Stimulated activated CD4-positive, alpha-beta T cell treated with anti-CD3 and anti-CD28 coated beads, TNF-alpha, amount 100 ng/mL, for 1 hour (primary cell): ENCODE measurements at places on chromosomes 5 and 9.

DNA sequence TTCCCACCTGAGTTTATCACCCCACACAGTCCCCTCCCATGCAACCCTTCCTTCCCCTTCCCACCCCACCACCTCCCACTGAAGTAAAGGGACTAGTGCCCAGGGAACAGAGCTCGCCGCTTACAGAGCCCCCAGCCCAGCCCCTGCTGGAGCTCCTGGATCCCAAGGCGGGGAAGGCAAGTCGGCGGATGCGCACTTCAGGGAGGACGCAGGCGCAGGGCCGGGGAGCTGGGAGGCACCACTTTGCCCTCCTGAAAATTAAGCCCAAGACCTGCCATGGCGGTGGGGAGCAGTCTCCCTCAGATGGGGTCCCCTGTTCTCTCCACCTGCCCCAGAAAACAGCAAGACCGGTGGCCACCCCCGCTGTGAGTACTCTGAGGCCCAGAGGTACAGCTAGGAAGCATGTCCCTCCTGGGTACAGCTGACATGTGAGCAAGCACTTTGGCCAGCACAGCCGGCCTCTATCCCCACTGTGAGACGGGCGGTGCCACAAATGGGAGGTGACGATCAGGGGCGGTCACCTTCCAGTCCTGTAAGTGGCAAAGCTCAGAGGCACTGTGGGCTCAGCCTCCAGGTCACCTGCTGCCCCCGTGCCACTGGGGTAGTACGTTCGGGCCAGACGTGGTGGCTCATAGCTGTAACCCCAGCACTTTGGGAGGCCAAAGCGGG lies 45.9 kb downstream of the COL23A1 start:
- no peak for DNase-seq

DNA sequence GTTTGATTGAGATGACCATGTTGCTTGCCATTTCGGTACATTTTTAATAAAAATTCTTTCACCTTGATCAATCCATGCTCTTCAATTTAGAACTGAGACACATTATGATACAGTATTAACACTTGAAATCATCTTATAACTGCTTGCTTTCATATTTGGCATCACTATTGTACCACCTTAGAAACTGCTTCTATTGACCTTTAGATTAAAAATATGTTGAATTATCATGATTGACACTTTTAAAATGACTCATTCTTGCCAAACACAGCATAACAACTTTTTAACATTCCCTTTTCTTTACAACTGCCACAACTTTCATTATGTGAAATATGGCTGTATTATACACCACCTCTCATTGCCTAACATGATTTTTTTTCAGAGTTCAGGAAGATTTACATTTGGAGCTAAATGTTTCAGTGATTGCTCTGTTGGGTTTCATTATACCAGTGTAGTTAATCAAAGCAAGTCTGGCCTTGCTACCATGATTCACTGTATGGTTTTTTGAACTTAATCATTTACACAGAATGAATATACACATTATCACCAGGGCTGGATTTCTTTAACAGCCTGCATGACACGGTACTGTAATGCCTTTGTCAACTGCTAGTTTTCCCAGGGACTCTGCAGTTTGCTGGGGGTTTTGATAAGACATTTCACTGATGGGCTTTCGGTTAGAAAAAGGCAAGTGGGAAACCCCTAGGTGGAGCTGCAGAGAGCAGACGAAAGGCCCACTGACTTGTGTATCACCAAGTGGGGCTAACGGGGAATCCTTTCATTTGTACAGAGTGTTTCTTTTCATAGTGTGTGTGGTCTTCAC lies 93.6 kb upstream of the TLE4 start:
- no peak for DNase-seq

GRCh38 chr9:110284211-110284844 lies 28.0 kb upstream of the TXN start:
- no peak for DNase-seq

DNA sequence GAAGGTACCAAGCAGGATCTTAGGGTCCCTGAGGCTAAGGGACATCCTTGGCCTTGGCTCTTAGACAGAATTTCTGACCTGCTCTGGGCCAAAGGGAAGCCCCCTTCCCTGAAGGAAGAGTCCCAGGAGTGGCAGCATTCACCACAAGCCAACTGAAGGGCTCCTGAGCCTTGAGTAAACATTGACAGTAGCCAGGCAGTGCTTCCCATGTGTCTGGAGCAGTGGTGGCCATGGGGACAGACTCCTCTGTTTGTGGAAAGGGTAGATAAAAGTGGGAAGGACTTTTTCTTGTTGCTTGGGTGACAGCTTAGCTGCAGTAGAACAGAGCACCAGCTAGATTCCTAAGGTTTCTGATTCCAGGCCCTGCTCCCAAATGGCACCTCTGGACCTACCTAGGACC lies 61.4 kb upstream of the VLDLR start:
- no peak for DNase-seq

- no peak for DNase-seq
Observed at GRCh38 chr9:97311798-97312500, 4.5 kb downstream of the CCDC180 start.
